ENCODE measurements at places on chromosomes 2 and 18. TPM values are rescaled to one million over a fixed set of nuclear protein-coding genes. Genes with fewer than 3 reads are reported as not detected.

Gene ATP8B1
- not detected for polyA plus RNA-seq

Gene EDAR
- polyA plus RNA-seq: not detected

Gene PLGLB1
- polyA plus RNA-seq: 15.9 TPM

Gene SLC1A4
- polyA plus RNA-seq: 38.0 TPM

Gene TMEM18
- polyA plus RNA-seq: 58.6 TPM

Gene TFCP2L1
- polyA plus RNA-seq: 0.04 TPM

Gene ZBTB7C
- 6.5 TPM for polyA plus RNA-seq

Gene KCTD1
- 32.0 TPM for polyA plus RNA-seq
